ENCODE measurements at places on chromosomes 3 and 15.

- no peak for DNase-seq
Measured at GRCh38 chr3:133820129-133820528, 14.5 kb downstream of the SRPRB start.

- no peak for DNase-seq
Measured at GRCh38 chr3:173988909-173989308, 591.4 kb downstream of the NLGN1 start.

DNA sequence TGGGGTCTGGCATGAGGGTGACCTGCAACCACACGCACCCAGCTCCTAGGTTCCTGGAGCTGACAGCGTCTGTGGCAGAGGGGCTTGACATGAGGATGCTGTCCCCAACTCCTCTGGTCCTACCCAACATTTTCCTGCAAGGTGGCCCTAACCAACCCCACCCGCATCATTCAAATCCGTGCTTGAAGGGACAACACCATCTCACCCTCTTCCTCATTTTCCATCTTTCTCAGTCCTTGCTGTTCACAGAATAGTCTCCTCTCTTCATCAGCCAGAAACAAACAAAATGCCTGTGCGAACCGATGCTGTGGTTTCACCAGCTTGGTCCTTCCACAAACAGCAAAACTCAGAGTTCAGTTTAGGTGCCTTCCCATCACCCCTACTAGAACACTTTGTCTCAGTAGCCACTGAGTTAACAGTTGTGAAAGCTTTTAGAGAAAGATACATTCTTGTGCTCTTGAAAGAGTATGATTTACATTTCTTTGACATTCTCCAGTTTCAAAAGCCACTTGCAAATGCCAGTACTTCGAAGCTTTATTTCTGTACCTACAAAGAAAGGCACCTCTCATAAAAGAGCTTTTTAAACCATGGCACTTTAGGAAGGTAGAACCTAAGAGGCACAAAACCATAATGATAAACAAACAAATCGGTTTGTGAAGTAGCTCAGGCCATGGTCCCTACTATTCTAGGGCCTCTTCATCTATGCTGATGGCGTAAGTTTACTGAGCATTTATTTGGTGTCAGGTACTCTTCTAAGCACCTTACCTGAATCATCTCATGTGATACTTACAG, 360.1 kb downstream of the SHQ1 start:
- no peak for DNase-seq

GRCh38 chr3:63037116-63037515, 161.9 kb upstream of the CADPS start:
- DNase-seq: no peak

DNA sequence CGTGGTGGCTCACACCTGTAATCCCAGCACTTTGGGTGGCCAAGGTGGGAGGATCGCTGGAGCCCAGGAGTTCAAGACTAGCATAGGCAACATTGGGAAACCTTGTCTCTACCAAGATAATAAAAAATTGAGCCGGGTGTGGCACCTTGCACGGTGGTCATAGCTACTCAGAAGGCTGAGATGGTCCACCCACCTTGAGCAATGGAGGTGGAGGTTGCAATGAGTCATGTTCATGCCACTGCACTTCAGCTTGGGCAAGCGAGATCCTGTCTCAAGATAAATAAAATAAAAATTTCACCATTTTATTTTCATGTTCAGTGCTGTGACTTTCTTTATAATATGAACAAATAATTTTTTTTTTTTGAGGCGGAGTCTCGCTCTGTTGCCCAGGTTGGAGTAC, 12.5 kb downstream of the MAPK6 start:
- DNase-seq: no peak

DNA sequence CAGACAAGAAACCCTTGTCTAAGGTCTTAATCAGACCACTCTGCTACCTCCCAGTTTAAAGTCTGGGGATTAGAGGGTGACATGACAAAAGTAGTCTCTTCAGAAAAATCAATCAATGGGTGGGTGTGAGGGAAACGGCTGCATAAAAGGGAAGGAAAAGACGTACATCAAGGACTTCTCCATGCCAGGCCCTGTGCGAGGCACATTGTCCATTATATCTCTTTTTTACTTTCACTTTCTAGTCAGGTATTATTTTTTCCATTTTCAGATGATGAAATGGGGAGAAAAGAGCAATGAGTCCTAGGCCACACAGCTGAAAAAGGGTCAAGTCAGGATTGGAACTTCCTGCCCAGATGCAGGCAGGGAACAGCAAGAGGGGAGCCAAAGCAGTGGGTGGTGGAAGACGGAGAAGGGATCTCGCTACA, 4.6 kb upstream of the CX3CR1 start:
- DNase-seq: no peak

GRCh38 chr3:42009456-42009855, 47.6 kb upstream of the ULK4 start:
- DNase-seq: no peak

DNA sequence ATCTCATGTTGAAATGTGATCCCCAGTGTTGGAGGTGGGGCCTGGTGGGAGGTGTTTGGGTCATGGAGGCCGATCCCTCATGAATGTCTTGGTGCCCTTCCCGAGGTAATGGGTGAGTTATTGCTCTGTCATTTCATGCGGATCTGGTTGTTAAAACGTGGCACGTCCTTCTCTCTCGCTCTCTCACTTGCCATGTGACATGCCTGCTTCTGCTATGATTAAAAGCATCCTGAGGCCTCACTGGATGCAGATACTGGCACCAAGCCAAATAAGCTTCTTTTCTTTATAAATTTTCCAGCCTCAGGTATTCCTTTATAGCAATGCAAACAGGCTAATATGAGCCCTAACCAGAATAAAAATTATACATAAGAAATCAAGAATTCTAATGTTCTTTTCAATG, 31.7 kb upstream of the HACD2 start:
- DNase-seq: no peak

- DNase-seq: no peak
Measured at GRCh38 chr15:68028888-68029207, 25.3 kb upstream of the PIAS1 start.

DNA sequence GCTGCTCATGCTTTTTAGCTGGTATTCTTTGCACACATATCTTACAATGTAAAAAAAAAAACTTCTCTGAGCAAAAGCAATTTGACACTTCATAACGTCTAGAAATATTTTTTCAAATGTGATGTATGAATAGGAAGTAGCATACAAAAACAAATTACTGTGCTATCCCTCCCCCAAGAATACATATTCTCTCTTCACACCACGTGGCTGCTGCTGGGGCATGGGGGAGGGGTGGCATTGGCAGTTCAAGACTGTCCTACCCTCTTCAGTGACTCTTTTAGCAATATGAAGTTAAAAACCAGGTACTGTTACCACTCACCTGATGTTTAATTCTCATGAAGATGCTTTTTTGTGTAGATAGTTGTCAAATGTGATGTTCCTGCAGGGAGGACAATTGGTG, 85.6 kb downstream of the UBE2E2 start:
- DNase-seq: no peak

DNA sequence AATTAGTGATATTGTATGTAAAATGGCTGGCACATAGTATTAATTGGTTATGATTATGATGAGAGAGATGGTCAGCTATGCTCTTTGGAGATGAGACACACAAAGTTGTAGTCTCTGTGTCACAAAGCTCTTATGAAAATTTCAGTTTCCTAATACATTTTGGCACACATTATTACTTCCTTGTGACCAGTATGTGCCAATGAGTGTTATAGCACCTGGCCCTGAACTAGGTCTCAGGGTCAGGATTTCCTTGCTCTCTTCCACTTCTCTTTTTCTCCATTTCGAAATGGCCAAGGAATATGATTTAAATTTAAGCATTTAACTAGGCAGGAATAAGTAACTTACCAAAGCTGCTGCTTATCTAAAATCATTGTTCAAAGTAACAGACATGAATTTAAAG, 28.0 kb downstream of the TIPARP start:
- DNase-seq: no peak

- no peak for DNase-seq
Measured at GRCh38 chr3:127291611-127292010, 3.8 kb upstream of the PRR20G start.

- DNase-seq: no peak
Measured at GRCh38 chr3:41532976-41533375, 333.7 kb downstream of the CTNNB1 start.

DNA sequence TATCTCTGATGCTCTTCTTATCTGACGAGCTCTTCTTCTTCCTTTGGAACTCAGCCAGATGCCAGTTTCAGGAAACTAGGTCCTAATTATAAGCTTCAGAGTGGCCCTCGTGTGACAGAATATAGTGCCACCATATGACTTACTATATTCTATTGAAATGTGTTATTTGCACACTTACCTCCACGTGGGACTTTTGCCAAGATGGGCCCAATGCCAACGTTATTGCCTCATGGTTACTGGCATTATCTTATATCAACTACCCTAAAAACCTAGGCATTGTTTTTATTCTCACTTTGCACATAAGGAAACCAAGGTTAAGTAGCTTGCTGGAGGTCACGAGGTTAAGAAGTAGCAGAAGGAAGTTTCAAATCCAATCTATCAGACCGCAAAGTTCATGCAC, 71.3 kb upstream of the SLCO3A1 start:
- DNase-seq: no peak

DNA sequence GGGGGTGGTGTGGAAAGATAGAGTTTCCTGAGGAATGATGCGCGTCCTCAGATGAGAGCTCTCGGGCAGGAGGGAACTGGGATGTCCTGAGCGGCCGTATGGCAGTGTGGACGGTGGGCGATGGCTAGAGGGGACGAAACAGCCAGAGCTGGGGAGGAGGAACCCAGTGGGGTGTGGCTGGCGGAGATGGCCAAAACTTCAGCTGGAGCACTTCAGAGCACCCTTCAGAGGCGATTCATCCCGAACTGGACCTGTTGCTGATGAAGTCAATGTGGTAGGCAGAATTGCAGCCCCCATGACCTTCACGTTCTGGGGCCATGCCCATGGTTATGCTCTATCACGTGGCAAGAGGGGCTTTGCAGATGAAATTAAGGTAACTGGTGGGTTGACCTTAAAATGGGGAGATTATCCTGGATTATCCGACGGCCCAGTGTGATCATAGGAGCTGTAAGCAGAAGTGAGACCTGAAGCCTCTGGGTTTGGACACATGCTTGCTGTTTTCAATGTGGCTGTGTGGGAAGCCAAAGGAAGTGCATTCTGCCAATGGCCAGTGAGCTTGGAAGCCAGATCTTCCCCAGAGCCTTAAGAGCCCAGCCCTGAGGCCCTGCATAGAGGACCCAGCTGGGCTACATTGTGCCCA, 52.3 kb downstream of the ATP1B3 start:
- no peak for DNase-seq

- DNase-seq: no peak
Measured at GRCh38 chr15:29089731-29090616, 179.6 kb downstream of the NSMCE3 start.

DNA sequence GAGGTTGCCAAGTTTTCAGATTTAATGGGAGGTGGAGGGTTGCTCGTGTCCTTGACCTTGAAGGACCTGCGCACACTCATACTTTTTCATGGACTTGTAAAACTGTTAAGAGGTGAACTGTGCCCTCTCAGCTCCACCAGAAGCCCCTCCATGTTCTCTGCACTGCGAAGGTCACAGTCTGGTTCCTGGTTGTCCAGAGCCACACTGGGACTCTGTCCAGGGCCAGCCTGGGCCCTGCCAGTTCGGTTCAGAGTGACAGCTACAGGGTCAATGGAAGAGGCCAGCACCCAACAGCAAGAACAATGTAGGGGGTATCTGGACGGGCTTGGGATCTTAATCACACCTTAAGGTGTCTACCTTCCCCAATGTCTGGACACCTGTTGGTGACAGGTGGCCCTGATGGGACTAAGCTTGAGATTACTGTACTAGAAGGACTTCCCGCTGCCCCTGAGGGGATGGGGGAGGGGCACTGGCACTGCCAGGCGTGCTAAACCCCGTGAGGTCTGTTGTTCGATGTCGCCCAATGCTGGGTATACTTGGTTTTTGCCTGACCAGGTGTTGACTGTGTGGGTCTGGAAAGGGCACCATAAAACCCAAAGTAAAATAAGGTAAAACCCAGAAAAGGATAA, 34.7 kb downstream of the GRK7 start:
- no peak for DNase-seq

- no peak for DNase-seq
Measured at GRCh38 chr15:99911816-99912215, 178.6 kb upstream of the LYSMD4 start.

- no peak for DNase-seq
Measured at GRCh38 chr3:190491533-190492054, 22.3 kb upstream of the IL1RAP start.

GRCh38 chr3:171755656-171756055, 54.6 kb downstream of the PLD1 start:
- no peak for DNase-seq

DNA sequence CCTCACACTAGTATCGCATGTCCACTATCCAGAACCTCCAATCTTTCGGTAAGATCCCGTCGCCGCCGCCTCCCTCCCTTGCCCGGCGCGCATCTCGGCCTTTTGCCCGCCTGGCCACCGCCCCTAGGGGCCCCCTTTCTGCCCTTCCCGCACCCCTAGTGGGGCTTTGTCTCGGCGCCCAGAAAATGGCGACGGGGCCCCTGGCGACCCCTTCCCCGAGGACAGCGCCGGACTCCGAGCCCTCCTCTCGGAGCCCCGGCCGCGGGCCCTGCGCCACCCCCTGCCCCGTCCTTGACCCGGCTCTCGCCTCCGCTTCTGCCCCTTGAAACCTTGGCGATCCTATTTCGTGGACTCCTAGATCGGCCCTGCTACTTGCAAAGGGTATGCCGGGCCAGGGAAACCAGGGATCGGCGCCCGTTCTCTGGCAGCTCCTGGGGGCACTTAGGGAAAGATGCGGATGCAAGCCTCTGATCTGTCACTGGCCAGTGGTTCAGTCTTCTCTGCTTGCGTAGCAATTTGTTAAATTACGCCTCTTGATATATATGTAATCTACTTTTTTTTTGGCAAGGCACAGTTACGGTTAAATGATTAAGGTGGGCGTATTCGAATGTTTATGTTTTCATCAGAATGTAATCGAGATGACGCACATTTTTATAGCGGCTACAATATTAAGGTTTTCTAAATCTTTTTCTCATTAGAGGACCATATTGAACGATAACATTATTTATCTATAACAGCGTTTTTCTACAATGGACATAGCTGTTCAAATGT, 603 bp downstream of the EIF1B start:
- no peak for DNase-seq

GRCh38 chr3:108127301-108127988, 36.6 kb upstream of the CD47 start:
- DNase-seq: no peak

GRCh38 chr3:186901135-186901734, 29.1 kb upstream of the ST6GAL1 start:
- no peak for DNase-seq

- DNase-seq: no peak
Measured at GRCh38 chr15:78685159-78685921, 44.3 kb upstream of the CHRNB4 start.

- DNase-seq: no peak
Measured at GRCh38 chr15:56758770-56759449, 25.6 kb upstream of the ZNF280D start.
